Fibroblast of upper back skin (primary cell): ENCODE measurements at places on chromosomes 7 and 10.

- DNase-seq: no peak
Measured at GRCh38 chr7:38927751-38928150, 18.8 kb upstream of the VPS41 start.

GRCh38 chr7:149689291-149689721 lies 84.1 kb downstream of the ZNF467 start:
- no peak for DNase-seq

DNA sequence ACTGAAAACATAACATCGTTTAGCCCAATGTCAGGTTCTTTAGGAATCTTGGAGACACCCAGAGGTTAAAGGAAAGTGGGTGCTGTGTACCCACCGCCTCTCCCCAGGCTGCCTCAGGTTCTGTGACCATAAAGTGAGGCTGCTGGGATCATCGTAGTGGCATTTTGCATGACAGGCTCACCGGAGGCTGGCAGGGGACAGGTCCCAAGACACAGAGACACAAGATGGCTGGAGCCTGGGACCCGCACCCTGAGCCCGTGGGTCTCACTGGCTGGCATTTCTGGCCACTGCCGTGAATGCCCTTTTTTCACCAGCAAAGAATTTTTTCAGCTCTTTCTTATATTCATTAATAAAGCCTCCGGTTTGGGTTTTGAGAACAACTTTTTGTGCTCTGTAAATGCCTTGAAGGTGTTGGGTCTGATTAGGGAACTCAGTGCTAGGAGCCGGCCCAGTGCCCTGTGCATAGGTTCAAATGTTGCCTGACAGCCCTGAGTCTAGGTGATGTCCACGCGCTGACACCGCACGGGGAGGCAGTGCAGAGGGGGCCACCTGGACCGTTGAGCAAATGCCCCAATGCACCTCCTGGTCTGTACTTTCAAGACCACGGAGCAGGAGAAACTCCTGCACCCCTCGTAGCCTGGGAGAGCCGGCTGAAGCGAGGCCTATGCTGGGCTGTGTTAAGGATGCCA lies 130.0 kb downstream of the PAXIP1 start:
- no peak for DNase-seq

DNA sequence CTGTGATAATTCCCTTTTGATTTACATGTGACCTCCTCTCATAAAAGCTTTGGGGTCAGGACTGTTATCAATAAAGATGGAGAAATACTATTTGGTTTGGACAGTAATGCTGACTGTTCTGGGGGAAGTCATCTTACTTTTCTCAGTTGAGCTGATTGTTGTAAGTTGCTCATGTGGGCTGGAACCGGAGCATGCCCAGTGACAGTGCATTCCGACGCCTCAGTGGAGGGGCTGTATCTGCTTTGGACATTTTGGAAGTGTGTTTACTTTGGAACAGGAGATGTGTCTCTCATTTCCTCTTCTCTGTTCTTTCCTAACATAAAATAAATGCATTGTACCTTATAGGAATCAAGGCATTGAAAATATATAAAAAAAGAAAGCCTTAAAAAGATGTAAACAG lies 30.1 kb downstream of the RBM33 start:
- no peak for DNase-seq
